ENCODE measurements at places on chromosomes 6 and 20. TPM values are rescaled to one million over a fixed set of nuclear protein-coding genes. Genes with fewer than 3 reads are reported as not detected.

Gene FRK
- 0.33 TPM for total RNA-seq

Gene RNF39
- total RNA-seq, result not detected

Gene IL20RA
- total RNA-seq, result 0.33 TPM

Gene TRIM40
- total RNA-seq, result not detected

DNA sequence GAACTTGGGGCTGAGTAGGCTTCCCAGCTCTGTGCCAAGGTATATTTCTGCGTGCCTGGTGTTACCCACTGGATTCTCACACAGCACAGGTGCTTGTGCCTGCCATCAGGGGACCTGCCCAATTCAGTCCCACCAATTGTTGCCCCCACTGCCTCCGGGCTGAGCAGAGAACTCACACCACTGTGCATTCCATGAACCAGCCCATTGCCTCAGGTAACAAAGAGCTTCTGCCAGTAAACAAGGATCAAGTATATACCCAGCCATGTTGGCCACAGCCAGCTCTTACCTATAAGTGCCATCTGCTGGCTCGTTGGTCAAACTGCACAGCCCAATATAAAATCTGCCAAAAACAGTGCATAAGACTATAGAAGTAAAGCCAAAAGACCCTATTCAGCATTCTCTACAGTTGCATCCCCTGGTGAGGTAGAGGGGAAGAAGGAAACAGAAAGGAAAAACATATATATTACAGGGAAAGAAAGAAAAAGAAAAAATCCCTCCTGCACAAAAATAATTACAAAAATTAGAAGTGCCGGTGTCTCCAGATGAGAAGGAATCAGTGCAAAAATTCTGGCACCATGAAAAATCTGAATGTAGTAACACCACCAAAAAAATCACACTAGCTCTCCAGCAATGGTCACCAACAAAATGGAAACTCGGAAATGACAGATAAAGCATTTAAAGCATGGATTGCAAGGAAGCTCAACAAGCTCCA, 241.4 kb downstream of the IBTK start:
- peak; percentile 61 for DNase-seq

DNA sequence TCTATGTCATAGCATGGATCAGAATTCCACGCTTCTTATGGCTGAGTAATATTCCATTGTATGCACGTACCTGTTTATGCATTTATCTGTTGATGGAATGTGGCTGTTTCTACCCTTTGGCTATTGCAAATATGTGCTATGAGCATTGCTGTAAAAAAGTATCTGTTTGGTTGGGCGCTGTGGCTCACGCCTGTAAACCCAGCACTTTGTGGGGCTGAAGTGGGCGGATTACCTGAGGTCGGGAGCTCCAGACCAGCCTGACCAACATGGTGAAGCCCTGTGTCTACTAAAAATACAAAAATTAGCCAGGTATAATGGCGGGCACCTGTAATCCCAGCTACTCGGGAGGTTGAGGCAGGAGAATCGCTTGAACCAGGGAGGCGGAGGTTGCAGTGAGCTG, 182.4 kb downstream of the BCAS1 start:
- DNase-seq, result no peak
